ENCODE measurements at places on chromosomes 12 and 14.

DNA sequence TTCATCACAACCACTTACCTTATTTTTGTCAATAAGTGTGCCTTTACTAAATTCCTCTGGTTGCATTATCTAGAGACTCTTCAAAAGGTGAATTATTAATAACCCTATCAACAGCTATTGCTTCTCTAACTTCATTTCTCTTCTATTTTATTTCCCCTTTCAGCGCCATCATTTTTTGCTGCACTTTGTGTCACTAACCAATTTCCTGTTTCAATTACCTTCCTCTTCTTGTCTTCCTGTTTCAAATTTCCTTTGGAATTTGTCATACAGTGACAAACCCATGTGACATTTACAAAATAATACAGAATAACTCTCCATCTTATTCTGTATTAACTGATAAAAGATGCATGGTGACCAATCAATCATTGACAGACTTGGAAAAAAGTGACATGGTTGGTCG lies 12.2 kb upstream of the CLEC2A start:
- DNase-seq, result no peak

DNA sequence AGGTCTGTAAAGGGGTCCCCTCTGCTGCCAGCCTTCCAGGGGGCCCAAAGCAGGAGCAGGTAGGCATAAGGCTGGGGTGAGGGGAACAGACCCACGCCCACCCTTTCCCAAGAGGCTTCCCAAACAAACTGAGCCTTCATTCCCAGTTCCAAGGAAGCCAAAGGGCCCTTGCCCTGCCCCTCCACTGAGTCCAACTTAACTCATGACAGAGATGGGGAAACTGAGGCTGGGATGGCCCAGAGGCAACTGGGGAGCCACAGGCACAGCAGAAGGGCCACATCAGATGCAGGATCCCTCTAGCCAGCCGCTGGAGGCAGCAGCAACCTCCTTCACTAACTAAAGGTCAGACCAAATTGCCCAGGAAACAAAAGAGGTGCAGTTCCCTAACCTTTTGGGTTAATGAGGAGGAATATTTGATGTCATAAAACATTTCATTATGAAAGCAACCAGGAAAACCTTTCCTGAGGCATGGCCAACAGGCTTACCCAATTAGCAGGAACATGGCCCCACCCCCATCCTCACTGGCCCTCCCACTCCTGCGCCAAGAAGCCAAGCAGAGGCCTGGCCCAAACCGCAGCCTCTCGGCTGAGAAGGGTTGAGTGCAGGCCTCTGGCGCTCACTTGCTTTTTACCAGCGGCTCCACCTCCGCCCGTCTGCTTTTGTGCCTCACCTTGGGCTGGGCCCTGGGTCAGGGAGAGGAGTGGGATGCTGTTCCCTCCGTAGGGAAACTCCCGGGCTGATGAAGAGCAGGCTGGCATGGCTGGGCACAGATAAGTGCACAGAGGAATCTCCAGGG lies 293.5 kb upstream of the RTL1 start:
- DNase-seq, result peak; percentile 11

DNA sequence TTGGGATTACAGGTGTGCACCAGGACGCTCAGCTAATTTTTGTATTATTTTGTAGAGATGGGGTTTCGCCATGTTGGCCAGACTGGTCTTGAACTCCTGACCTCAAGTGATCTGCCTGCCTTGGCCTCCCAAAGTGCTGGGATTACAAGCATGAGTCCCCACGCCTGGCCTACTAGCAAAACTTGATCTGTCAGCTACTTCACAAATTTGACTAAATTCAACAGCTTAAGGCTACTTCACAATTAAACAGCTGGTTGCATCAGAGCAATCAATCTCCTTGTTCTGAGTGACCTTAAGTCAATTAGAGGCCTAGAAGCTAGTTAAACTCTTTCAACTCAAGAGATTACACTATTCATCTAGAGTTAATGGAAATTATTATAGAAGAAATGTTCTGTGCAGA lies 12.2 kb downstream of the COQ10A start:
- no peak for DNase-seq

DNA sequence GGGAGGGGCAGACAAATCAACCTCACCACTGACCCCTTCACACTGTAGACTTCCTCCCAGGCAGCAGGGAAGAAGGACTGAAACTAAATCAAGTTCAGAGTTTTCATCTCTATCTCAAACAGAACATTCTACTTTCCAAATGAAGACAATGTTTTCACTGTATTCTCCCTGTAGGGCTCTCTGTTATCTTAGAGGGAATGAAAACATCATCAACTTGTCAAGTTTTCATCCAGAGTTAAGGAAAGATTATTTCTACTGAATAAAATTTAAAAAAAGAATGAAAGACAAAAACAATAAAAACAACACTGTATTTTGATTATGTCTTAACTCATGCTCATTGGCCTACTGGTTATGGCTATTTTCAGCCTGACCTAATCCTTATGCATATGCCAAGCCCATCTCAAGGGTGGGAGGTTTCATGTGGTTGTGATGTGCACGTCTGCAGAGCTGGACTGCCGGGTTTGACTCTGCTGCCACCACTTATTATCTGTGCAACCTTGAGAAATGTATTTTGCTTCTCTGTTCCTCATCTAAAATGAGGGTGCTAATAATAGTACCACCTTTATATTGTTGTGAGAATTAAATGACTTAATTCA lies 152.0 kb upstream of the AVPR1A start:
- no peak for DNase-seq

GRCh38 chr12:55738123-55739024 lies 4.5 kb upstream of the GDF11 start:
- peak; percentile 91 for DNase-seq

DNA sequence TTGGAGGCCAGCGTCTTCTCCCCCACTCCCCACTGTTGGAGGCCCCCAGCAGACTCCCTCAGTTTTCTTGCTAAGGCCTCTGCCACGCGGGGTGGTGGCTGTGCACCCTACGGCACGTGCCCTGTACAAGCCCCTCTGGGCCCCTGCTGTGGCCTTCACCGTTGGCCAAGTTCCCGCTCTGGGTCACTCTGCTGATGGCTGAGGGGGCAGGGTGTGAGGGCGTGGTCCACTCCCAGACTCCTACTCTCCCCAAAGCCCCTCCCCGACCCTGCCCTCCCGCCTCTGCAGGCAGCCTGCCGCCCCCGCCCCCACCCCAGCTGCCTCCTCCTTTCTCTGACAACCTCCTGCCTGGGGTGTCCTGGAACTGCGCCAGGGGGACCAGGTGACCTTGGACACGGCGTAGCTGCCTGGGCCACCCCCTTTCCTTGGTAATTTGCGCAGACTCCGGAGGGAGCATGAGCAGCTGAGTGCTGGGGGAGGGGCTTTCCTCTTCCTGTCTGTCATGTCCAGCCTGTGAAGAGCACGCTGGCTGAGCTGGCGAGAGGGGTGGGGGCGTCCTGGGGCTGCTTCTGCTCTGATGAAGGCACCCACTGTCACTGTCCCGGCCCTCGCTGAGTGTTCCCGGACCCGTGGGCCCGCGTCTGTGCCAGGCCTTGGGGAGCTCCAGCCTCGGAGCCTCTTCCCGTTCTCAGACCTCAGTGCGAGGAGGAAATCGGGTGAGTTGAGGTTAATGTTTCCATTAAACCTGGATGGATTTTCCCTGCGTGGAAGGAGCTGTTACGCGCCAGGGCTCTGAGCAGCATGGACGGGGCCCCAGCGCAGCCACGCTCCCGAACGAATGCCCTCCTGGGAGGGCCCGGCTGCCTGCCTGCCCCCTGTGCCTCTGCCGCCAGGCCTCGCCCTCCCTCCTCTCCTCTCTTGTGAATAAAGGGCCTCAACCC lies 85.0 kb downstream of the KIF26A start:
- DNase-seq, result no peak

DNA sequence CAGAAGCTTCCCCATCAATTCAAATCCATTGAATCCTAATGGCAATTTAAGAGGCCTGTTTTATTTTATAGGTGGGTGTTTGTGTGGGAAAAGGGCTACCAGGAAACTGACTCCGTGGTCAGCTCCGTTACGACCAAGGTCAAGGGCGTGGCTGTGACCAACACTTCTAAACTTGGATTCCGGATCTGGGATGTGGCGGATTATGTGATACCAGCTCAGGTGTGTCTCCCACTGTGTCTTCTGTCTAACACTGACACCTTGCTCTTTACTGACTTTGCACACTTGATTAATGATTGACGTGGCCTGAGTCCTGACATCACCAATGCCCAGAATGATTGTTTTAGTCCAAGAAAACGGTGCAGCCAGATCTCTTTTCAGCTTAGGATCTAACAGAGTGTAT lies 7.1 kb downstream of the P2RX4 start:
- DNase-seq, result no peak

GRCh38 chr12:95626854-95627253 lies 75.6 kb upstream of the USP44 start:
- DNase-seq, result no peak

GRCh38 chr12:53964315-53964713 lies 8.6 kb upstream of the HOXC11 start:
- no peak for DNase-seq

DNA sequence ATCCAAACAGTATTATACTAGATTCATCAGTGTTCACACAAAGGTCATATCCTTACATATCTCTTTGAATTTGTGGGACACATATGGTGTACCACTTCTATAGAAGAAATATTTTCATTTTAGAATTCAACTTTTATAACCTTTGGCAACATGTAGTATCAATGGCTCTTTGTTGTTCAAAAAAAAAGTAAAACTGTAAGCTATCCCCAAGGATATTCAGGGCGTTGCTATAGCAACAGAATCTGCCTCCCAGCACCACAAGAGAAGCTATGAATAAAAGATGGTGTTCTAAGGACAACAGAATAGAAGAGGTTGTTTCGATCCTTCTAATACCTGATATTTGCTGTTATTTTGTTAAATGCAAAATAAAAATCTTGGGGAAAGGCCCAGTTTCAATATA lies 139.3 kb downstream of the BRMS1L start:
- no peak for DNase-seq

DNA sequence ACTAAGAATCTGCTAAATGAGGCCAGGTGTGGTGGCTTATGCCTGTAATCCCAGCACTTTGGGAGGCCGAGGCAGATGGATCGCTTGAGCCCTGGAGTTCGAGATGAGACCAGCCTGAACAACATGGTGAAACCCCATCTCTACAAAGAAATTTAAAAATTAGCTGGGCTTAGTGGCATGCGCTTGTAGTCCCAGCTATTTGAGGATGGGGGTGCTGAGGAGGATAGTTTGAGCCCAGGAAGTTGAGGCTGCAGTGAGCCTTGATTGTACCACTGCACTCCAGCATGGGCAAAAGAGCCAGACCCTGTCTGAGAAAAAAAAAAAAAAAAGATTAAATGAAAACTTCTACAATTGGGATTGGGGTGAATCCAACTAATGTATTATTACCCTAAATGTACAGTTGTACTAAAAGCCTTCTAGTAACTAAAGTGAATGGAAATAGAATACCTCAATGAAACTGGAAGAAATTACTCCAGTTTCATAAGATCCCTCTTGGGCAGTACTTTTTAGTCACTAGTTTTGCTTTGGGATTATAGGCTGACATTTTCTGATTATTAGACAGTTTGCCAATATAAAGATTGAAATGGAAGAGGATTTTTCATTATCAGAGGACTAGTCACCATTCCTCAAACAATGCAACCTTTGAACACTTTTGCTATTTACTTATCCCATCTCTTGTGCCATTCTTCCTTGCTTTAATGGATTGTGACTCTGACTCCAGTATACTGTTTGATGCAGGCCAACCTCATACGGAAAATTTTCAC lies 14.3 kb downstream of the COCH start:
- no peak for DNase-seq

GRCh38 chr12:23096321-23096720 lies 471.4 kb downstream of the ETNK1 start:
- peak; percentile 8 for DNase-seq

DNA sequence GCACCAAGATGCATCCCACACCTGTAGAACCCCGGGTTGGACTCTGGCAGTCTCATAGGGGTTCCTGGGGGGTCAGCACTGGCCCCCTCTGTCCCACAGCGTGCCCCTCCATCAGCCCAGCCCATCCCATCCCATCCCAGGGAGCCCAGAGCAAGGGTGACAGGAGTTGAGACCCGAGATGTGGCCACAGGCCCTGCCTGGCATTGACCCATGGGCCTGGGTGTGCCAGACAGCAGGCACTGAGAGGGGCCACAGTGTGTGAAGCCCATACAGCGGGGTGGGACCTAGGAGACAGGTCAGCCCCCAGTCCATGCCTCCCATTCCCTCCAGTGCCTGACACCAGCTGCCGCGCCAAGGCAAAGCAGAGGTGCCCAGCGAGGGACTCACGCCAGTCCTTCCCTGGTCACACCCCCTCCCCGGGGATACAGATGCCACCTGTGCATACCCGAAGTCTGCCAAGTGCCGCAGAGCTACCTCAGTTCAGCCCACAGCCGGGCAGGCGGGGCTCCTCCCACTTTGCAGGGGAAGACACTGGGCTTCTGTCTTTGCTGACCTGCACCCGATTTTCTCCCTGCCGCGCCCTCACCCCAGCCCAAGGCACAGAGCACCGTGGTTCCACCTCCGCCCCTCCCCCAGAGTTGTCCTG lies 50.4 kb downstream of the CYP46A1 start:
- DNase-seq, result no peak

All from fibroblast of lung (primary cell).